ENCODE measurements at places on chromosomes 4 and X.

- DNase-seq, result peak; percentile 22
Measured at GRCh38 chr4:17468619-17469221, 43.2 kb downstream of the QDPR start.

DNA sequence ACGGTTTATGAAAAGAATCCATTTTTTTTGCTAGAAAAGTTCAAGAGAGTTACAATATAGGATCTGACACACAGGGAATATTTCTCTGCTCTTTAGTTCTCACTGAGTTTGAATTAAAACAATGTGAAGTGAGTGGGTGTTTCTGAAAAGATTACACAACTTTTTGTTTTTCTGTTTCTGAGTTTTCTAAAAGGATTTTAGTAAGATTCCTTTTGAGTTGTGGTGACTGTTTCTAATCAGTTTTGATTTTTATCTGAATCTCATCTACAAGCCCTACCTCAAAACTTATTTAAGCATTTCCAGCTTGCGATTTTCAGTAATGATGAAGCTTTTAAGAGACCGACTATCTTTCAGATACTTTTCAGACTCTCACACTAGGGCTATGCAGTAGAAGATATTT is 141.7 kb downstream of the GPAT3 start:
- DNase-seq, result no peak

DNA sequence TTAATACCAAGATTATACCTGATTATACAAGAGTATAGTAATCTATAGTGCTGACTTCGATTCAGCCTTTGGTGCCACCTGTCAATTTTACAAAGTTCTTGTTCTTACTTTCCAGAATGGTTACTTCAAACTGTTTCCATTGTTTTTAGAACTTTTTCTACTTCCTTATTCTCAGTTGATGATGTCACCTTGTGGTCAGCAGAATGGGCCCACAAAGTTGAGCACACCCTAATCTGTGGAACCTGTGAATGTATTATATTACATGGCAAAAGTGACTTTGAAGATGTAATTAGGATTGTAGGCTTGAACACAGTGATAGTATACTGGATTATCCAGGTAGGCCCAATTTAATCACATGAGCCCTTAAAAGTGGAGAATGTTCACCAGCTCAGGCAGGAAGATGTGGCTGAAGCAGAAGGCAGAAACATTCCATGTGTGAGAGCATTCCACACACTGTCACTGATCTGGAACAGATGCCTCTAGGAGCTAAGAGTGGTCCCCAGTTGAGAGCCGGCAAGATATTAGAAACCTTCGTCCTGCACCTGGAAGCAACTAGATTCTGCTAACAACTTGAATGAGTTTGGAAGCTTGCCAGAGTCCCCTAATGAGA is 6.3 kb upstream of the SGMS2 start:
- DNase-seq, result no peak

DNA sequence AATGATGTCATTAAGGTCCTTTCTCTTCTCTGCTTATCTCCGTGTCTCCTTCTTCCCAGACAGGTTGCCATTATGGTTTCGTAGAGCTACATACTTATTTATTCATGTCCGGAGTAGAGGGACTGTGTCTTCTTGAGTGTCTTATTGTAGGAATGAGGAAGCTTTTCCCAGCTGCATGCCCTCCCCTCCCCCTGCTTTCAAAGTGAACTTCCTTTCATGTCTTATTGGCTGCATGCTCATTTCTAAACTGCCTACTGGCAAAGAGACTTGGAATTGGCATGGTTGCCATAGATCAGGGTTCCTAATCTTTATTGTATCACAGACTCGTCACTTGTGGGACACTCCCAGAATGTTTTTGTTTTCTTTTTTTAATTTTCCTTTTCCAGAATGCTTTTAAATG is 15.4 kb downstream of the VAMP7 start:
- no peak for DNase-seq

GRCh38 chr4:145481164-145481941 is at the start of gene SMAD1:
Gene SMAD1 (plus strand): TSS chr4:145481853. CDS start chr4:145514614, 32,761 bp downstream.
- peak; percentile 15 for DNase-seq

DNA sequence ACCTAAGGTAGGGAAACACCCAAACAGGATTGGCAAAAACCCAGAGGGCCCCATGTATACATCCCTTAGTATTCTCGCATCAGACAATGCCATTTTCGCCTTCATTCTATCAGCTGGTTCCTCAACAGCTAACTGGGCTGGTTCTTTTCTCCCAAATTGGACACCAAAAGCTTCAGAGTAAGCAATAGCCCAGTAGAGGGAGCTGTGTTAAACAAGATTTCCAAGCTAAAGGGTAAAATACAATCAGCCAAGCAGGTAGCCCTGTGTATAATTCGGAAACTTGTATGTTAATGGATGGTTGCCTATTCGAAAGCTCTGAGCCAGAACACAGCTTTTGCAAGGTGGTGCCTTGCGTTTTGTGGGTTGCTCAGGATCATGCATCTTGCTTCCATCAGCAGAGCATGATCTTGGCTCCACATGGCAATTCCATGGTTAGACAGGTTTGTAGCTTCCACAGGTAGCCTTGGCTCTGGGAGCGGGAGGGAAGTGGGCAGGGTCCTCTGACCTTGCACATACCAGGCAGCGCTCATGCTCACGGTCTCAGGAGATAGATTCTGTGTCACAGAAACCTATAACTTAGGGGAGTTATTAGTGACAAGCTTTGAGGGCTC is 115.2 kb upstream of the LNX1 start:
- no peak for DNase-seq

DNA sequence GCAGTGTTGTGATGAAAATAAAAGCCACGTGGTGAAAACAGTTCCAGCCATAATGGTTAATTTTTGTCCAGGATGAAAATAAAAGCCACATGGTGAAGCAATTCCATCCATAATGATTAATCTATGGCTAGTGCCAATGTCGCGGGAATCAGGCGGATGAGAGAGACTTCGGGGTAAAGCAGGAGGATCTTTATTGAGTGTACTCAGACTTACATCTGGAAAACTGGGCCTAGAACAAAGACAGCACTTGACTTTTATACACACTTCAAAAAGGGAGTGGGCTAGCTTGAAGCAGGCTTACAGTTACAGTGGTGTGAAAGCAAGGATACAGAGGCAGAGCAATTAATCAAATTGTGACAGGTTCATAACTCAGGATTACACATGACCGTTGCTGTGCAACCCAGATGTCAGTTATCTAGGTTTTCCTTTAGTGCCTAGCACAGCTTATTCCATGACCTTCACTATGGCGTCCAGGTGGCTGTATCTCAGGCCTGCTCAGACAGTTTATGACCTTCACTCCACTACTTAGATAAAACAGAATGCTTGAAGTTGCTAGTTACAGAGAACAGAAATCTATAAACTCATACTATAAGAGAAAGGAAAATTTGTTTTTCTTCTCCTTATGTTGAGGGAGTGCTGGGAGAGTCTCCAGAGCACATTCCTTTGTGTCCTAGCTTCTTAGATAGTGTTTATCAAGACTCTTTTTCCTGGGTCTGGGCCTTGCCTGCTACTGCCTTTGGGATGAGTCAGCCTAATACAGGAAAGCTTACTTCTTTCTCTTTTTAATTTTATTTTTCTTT is 5.9 kb upstream of the PLA2G12A start:
- DNase-seq, result no peak

GRCh38 chr4:128768373-128768996 is 41.0 kb upstream of the JADE1 start:
- no peak for DNase-seq

- no peak for DNase-seq
Measured at GRCh38 chr4:85067342-85067741, 100.9 kb upstream of the WDFY3 start.

DNA sequence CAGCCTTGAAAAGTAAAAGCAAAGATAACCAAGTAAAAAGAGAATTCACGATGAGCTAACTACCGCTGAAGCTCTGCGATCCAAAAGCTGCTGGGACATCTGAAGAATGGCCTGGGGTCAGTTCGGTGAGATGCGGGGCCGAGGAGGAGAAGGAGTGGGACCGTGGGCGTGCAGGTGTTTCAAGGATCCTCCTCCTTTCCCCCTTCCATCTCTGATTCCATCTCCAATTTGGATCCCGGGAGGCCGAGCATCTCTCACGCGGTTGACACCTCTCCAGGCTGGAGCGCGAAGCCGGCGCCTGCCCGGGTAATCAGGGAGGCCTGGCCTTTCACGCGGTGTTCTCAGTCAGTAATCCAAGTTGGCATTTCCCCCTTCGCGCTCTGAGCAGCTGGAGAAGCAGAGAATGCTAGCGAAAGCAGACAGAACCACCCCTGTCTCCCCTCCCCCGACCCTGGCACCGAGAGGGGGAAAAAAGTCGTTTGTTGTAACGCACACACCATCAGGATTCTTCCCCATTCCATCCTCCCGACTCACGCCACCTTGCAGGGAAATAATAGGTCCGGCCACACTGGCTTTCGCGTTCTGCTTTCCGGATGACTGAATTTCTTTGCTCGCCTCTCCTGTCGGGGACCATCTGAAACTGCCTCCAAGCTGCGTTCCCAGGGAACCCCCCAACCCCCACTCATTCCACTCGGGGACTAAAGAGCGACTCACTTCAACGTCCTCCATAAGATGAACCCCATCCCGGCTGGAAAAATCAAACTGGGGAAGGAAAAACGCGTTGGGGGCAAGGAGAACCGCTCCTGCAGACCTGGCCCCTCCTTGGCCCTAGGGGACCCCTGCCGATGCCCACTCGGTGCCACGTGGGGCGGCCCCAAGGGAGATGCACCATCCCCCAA is 6.5 kb downstream of the NEUROG2 start:
- no peak for DNase-seq

- DNase-seq, result no peak
Measured at GRCh38 chr4:8099981-8100464, 58.6 kb downstream of the ABLIM2 start.

GRCh38 chr4:38497121-38497520 is 166.9 kb upstream of the KLF3 start:
- no peak for DNase-seq

- DNase-seq, result no peak
Measured at GRCh38 chrX:19555236-19555635, 39.9 kb upstream of the MAP3K15 start.

- DNase-seq, result no peak
Measured at GRCh38 chr4:139896091-139896604, 230.5 kb downstream of the MGST2 start.

DNA sequence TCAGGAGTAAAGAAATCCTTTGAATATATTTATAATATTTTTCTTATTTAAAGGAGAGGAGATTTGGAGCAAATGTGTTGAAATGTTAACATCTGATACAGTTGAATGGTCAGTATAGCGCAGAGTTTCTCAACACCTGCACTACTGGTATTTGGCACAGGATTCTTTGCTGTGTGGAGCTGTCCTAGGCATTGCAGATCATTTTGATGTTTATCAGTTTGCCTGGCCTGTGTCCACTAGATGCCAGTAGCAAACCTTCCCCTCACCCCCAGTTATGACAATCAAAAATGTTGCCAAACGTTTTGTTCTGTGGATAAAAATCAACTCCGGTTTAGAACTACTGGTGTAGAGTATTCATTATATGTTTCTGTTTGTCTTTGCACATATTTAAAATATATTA is 765.3 kb upstream of the SLIT2 start:
- no peak for DNase-seq

DNA sequence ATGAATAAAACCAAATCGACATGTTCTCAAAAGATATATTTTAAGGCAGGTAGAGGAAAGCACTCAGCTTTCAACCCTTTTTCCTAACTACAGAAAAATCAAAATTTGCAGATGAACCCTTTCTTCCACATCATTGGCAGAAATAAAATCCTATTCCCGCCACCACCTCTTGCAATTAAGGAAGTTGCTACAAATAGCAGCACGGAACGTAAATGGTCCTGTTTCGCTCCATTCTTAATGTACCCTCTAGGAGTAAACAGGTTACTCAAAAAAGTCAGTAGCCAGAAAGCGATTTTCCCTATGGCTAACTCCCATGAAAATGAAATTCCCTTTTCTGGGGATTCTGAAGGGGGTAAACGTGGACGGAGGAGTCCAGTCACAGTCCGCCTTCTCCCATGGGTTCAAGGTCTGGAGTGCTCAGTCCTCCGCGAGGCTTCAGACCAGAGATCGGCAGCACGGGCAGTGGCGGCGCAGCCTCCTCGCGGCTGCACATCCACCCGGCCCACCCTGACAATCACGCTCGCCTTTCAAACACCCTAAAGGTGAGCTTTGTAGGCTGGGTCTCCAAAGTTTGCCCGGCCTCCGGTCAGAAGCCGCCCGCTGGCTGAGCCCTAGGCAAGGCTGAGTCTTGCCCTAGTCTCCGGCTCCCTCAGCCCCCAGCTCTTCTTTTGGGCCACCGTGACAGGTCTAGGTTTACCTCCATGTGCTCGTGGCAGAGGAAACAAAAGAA is 1.8 kb downstream of the ATP11C start:
- peak; percentile 2 for DNase-seq

DNA sequence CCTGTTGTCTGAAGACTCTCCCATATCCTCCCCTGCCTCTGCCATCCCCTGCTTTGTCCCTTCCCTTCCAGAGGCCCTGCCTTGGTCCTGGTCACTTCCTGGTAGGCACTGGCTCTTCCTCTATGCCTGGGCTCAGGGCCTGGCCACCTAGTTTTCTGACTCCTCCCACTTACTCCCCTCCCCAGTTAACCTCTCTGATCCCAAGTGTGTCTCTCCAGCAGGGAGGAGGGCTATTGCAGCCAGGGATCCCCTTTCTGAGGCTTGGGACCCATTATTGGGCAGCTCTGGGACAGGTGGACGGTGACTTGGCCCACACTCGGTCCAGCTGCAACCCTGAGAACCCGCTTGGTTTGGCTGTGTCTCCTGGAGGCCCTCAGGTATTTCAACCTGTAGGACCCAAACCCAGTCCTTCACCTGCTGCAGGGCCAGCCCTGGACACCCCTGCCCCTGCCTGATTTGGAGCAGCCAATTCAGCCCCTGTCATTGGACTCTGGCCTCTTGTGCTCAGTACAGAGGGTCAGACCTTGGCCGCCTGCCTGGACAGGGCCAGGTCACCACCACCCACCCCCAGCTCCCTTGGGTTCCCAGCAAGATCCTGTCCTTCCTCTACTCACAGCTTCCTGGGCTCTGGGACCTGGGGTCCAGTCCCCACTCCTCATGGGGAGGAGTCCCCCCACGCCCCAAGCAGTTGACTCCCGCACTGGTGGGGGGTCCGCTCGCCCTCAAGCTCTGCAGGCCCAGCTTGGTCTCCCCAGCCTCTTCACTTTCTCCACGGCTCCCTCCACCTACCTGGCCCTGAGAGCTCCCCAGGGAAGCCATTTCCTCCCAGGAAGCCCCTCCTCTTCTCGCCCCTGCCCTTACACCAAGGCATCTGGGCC is 1.1 kb upstream of the SH3BP2 start:
- no peak for DNase-seq

DNA sequence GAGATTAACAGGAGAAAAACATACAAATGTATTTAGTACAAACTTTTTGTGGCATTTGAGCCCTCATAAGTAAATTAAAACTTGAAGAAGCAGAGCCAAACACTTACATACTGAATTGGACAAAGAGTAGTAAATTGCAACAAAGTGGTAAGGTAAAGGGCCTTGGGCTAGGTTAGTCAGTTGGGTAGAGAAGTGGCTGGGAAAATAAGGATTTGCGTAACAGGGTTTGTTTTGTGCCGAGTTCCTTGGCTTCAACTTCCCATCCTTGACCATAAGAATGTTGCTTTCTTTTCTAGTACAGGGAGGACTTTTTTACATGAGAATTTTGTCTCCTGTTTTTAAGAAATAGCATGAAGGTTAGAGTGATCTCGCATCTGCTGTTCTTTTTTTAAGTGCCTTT is 33.3 kb upstream of the DSPP start:
- DNase-seq, result no peak

- no peak for DNase-seq
Measured at GRCh38 chr4:49063670-49064069, 77.6 kb downstream of the CWH43 start.

All from hematopoietic multipotent progenitor cell treated with erythropoietin and hydrocortisone succinate and interleukin-3 and kit ligand, for 15 days (in vitro differentiated cells).